ENCODE measurements at places on chromosomes 2 and 18.

GRCh38 chr18:6487968-6488367 lies 73.3 kb upstream of the L3MBTL4 start:
- no peak for DNase-seq

DNA sequence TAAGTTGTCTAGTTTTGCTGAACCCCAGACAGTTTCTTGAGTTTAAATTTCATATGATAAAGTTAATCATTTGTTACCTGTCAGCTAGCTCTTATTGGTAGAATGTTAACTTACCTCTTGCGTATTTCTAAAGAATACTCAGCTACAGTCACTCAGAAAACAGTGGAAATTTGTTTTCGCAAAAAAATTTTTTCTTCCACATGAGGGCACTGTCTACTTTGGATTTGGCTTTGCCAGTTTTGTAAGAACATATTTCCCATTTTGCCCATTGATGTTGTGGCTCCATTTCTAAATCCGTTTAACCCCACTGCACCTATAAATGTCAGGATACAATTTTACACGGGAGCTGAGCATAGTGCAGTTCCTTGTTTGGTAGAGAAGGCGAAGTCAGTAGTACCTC lies 19.1 kb upstream of the GCFC2 start:
- no peak for DNase-seq

GRCh38 chr18:44789710-44790109 lies 109.0 kb downstream of the SETBP1 start:
- no peak for DNase-seq

DNA sequence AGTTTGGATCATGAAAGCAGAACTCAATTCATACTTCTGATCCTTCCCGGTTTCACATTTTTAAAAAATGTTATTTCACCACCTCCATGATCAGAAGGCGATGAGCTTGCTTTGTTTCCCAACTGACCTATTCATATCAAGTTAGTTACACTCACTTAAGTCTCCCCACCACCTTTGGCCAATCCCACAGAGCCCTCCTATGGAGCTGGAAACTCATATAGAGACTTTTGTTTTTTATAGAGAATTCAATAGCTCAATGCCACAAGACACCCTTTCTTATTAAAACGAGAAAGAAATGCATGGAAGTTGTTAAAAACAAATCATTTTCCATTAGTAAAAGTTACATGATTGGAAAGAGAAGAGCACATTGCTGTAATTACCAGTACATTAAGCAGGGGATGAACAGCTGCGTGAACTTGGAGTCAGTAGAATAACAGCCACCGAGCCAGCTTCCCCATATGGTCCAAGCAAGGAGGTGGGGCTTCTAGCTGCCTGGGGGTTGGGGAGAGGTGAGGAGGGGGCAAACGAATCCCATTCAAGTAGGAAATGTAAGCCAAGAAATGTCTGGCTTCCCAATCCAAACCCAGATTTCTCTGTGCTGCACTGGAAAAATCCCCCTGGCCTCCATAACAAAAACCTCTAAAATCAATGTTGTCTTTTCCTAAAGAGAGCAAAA lies 614.5 kb downstream of the IRS1 start:
- no peak for DNase-seq

DNA sequence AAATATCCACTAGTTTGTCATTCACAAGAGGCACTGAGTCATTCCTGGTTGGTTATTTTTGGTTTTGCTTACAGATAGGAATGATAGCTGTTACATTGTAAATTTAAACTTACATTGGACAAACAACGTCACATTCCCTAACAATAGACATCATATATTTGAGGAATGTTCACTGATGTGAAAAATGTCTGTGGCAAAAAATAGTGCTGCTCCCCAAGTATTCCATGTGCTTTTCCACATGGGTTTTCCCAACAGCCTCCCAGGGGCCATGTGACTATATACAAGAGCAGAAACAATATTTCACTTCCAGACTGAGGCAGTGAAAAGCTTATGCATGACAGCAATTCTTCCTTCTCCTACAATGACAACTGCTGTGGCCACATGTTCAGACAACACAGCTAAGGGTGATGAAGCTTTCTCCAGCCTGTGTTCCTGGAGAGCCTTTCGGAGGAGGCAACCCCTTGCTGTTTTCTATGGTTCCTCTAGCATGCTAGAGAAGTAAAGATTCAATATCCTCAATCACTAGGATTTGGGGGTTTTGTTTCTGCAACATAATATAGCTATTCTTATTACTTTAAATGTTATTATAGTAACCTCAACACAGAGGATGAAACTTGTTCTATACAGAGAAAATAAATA lies 202.7 kb downstream of the PTH2R start:
- DNase-seq: no peak

- no peak for DNase-seq
These were observed 867 bp downstream of the SF3B6 start for GRCh38 chr2:24075259-24075658.

DNA sequence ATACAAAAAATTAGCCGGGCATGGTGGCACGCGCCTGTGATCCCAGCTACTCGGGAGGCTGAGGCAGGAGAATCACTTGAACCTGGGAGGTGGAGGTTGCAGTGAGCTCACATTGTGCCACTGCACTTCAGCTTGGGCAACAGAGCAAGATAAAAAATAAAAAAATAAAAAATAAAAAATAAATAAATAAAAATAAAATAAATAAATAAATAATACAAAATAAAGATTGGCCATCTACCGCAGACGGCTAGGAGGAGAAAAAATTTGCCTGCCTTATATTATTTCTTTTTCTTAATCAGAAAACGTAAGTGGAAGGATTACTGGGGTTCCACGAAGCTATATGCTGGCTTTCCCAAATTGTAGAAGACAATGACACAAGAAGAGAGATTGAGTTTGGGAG lies 229.7 kb downstream of the EPHA4 start:
- no peak for DNase-seq

- no peak for DNase-seq
These were observed 2.4 kb downstream of the DCDC2C start for GRCh38 chr2:3705782-3706181.

DNA sequence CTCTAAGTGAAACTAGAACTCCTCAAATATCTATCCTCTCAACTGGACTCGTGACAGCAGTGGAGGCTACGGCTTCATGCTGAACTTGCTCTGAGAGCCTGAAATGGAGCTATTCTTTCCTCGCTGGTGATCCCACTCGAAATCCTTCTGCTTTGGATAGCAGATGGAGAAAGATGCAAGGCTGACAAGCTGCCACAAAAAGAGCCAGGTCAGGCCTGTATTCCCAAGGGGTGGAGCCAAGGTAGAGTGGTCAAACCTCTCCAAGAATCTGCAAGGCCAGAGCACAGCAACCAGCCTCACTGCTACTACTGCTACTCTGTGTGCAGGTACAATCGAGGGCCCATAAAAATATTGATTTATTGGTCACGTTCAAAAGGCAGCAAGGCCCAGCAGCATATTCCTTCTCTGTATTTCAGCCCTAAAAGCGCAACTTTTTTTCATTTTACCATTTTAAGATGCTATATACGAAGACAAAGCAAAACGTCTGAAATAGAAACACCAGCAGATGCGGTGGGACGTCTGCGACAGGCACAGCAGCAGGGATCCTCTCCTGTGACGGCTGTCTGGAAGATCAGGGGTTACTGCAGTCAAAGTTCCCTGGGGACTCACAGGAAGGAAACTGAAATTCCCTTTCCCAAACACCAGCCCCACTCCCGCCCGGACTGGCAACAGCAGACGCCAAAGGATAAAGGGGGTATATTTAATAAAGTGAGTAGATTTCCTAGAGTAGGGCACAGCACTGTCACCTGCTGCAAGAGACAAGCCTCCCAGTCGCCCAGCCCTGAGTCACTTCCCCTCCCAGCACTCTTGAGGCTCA lies 2.4 kb downstream of the SPRED2 start:
- no peak for DNase-seq

DNA sequence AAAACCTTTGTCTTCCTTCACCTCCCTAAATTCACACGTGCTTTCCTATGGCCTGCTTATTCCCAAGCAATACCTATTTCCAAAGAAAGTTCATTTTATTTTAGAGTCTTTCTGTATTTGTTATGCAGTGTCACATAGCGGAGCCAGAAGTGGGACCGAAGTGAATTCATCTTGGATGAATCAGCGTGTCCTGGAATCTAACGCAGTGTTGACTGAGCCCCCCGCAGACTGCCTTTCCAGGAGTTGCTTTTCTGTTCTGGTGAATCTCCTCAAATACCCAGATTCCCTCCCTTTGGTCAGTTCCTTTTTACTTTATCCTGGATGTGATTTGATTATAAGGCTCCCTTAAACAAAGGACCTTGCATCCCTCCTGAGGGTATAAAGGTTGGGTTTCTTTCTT lies 10.8 kb downstream of the ALPP start:
- no peak for DNase-seq

- DNase-seq: no peak
These were observed 12.4 kb downstream of the SLC66A2 start for GRCh38 chr18:79939096-79939495.

DNA sequence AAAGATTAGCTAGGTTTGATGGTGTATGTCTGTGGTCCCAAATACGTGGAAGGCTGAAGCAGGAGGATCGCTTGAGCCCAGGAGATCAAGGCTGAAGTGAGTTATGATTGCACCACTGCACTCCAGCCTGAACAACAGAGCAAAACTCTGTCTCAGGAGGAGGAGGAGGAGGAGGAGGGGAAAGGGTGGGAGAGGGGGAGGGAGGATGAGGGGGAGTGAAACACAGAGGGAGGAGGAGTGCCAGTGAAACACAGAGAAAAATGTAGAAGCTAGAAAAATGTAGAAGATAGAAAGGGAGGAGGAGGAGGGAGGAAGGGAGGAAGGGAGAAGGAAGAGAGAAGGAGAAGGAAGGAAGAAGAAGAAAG lies 387.5 kb downstream of the MTX2 start:
- no peak for DNase-seq

GRCh38 chr18:54181856-54182602 lies 42.4 kb downstream of the MBD2 start:
- DNase-seq: no peak

GRCh38 chr18:69866212-69866611 lies 81.5 kb downstream of the CD226 start:
- no peak for DNase-seq

DNA sequence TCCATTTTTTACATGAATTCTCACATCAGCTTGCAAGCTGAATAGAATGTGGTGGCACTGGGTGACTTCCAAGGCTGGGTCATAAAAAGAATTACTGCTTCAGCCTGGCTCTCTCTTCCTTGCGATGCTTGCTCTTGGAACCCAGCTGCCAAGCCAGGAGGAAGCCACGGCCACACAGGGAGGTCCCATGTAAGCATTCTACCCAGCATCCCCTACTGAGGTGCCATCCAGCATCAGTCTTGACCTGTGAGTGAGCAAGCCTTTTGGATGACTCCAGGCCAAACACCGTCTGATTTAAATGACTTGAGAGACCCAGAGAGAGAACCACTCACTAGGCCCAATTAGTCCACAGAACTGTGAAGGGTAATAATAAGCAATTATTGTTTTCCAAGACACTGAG lies 750.3 kb upstream of the RAB6C start:
- no peak for DNase-seq

- DNase-seq: no peak
These were observed 200.2 kb downstream of the OSR1 start for GRCh38 chr2:19158211-19158610.

DNA sequence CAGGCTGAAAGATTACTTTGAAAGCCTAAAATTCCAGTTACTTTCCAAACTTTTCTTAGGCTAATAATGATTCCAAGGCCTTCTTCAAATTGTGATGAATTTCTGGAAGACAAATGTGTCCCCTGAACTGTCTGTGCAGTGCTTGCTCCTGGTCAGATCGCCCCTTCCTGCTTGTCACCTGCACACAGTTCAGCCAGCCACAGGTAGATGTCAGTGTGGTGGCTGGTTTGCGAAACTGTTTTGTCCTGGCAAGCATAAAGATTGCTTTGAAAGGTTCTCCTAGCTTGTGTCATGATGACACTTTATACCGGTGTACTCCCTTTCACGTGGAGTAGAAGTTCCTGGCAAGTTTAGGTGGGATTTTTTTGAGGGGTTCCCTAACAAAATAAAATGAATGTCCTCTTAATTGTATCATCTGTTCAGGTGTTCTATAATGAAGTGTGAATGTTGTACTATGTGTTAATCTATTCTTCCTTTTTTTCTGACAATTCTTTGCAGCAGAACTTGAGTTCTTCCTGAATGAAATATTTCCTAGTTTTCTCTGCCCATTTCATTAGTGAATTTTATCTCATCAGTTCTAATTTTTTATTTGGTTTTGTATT lies 298.8 kb downstream of the ZNF407 start:
- no peak for DNase-seq

- no peak for DNase-seq
These were observed 546.6 kb upstream of the CDH2 start for GRCh38 chr18:28723506-28723905.

GRCh38 chr2:203030545-203030944 lies 15.9 kb downstream of the NBEAL1 start:
- DNase-seq: no peak

GRCh38 chr2:133606616-133607015 lies 38.4 kb upstream of the NCKAP5 start:
- DNase-seq: no peak

- DNase-seq: no peak
These were observed 86.4 kb downstream of the NCOA1 start for GRCh38 chr2:24577481-24577880.

DNA sequence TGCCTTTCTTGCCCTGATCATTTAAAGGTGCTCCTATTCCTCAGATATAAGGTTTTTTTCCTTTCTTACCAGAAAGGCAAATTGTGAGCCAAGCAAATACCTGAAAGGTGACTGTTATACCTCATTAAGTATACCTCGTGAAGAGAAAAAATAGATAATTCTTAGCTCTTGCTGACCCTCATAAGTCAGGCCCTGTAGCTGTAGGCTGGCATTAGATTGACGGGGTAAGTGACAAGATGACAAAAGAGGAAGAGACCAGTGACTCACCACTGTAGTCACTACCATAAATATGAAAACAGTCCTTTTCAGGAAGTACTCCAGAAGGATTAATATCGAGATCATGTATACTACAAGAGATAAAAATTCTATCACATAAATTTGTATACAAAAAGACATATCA lies 104.6 kb downstream of the PTPN4 start:
- no peak for DNase-seq

- DNase-seq: no peak
These were observed 131.2 kb upstream of the RMP24 start for GRCh38 chr18:35841283-35841682.

DNA sequence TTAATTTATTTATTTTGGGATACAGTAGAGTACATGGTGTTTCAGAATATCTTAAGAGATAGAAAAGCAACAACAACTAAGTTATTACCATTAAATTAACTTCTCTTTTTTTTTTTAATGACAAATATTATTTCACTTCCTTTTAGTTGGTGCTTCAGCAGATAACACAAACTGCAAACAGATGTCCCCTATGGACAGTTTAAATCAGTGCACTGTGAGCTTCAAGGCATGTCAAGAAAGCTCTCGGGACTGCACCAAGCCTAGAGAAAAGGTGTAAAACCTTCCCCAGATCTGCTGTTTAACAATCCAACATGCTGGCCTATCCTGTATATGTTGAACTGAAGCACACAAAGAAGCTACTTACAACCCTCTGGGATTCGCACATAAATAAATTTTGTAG lies 122.7 kb downstream of the TCF4 start:
- no peak for DNase-seq

GRCh38 chr2:190367091-190367490 lies 23.7 kb downstream of the INPP1 start:
- DNase-seq: no peak

Data from activated CD4-positive, alpha-beta T cell treated with anti-CD3 and anti-CD28 coated beads for 24 hours (primary cell).